Dorsolateral prefrontal cortex (tissue), 122 donors: ENCODE measurements at places on chromosomes 5 and 9.

GRCh38 chr9:129110740-129111527 is at the start of the genes CRAT and PTPA:
TSS of gene CRAT (minus strand) at chr9:129110793. CDS start at chr9:129110509, 284 bp downstream.
TSS of gene PTPA (plus strand) at chr9:129111415. CDS start at chr9:129111601, 186 bp downstream.
- peak; percentile 98 for DNase-seq

GRCh38 chr5:78779262-78779661 is 130.7 kb upstream of the LHFPL2 start:
- no peak for DNase-seq

GRCh38 chr9:98442114-98442513 is 186.7 kb upstream of the TBC1D2 start:
- DNase-seq = no peak

DNA sequence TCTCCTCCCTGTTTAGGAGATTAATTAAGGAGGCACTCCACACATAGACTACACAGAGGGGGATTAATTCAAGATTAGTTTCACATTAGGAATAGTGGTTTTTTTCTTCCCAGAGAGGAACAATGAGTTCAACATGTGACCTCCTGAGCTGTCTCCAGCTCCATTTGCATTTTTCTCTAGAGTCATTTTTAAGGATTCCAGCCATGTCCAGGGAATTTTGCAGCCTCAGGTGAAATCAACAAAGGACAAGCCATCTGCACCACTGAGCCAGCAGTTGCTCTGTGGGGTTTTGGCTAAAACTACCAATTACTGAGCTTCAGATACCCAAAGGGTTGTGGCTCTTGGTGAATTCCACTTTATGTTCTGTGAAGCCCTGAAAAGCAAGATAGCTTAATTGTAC is 258.5 kb upstream of the PPP1R2B start:
- no peak for DNase-seq

DNA sequence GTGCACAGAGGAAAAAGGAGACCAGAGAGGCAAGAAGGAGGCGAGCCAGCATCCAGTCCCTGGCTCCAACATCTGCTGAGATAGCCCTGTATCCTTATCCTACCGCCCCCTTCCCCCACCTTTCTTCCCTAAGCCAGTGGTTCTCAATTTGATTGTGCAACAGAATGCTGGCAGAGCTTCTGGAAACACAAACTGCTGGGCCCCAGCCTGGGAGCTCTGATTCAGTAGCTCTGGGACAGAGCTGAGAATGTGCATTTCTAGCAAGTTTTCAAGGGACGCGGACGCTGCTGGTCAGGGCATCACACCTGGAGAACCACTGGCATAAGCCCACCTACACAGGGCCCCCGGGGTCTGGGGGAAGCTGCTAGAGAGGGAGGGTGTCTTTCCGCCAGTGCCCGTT is 21.1 kb downstream of the AK8 start:
- peak; percentile 13 for DNase-seq

DNA sequence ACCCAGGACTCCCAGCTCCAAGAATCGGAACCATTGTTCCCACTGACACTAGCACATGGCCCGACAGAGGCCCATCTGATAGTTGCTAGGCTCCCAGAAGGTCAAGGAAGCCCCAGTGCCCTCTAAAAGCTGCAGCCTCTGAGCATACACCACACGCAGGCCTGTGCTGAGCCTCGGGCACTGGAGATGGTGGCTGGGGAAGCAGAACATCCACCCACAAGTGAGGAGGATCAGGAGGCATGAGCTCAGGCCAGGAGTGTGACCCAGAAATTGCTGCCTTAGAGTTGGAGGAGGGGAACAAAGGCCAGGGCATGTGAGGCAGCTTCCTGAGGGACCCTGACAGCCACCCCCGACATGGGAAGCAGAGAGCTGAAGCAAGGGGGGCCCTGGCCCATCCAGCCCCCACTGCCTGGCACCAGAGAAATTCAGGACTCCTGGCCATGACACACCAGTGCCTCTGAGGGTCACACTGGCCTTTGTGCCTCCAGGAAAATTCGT is 21.4 kb downstream of the IPPK start:
- no peak for DNase-seq

GRCh38 chr9:14080959-14081542 is 232.9 kb downstream of the NFIB start:
- DNase-seq = no peak
